ENCODE measurements at places on chromosomes 11 and 22.

DNA sequence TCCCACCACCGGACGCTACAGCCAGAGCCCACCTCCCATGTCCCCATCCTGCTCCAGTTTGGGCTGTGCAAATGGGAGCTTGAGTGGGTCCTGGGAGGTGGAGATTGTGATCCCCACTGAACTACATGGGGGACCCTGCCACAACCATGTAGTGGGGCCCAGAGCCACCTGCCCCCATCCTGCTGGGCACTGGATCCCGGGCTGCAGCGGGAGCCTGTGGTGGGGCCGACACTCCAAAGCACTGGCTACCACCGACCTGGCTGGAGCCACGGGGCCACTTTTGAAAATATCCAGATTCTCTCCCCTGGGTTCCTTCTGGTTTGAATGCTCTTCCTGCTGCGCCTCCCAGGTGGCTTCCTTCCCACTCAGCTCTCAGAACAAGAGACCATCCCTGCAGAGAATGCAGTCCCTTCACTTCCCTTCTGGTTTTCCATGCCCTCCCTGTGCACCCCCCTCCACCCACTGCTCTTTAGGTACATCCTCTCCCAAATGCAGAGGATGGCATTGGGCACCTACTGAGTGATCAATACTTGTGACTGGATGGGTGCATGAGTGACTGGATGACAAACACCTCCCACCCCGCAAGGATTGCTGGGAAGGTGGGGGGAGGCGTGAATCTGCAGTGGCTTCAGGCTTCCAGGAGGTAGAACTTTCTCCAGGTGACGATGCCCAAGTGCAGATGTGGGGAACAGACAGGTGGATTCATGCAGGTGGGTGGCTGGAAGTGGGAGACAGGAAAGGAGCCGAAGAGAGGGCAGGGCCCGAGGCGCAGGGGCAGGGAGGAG is 846 bp upstream of the UNC93B1 start:
- DNase-seq = no peak

GRCh38 chr11:13215149-13215548 is 62.4 kb upstream of the BMAL1 start:
- no peak for DNase-seq

DNA sequence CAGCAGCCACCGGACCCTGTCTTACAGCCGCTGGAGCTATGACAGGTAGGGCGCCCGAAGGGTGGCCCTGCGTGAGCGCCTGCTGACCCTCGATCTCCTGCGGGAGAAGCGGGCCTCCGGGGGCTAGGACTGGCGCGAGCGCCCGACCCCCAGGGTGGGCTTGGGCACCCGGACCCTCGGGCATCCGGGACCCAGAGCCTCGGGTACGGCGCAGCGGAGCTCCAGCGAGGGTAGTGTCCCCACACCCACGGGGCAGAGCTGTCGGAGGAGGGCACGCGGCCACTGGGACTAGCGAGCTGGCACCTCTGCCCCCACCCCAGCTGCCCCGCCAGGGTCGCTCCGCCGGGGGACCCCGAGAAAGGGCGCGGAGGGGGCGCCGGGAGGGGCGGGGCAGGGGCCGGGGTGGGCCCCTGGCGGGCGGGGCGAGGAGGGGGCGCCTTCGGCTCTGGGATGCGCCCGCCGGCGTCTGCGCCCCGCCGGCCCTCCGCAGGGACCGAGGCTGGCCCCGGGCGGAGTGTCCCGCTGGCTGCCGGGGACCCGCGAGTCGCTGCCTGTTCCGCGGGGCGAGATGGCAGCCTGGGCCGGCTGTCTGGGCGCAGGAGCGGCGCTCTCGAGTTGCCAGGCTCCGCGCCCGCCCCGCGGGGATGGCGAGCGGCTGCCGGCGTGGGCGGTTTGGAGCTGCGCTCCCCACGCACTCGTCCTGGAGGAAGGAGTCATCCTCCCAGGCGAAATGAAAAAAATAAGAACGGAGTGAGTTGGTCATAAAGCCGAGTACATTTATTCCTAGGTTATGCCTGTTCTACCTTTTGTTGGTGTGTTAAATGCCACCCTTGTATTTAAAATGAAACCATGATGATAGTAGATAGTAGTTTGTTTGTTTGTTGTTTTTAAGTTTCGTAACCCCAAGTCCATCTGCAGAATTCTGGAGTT is 32.4 kb downstream of the EIF3F start:
- no peak for DNase-seq

DNA sequence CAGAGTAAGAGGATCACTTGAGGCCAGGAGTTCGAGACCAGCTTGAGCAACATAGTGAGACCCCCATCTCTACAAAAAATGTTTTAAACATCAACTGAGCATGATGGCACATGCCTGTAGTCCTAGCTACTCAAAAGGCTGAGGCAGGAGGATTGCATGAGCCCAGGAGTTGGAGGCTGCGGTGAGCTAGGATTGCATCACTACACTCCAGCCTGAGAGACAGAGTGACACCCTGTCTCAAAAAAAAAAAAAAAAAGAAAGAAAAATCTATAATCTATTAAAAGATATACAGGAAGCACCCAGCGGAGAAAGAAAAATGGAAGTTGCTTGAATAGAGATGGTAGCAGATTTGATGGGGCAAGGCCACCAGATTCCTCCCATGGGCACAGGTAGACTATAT is 61.8 kb downstream of the FAM83F start:
- no peak for DNase-seq

DNA sequence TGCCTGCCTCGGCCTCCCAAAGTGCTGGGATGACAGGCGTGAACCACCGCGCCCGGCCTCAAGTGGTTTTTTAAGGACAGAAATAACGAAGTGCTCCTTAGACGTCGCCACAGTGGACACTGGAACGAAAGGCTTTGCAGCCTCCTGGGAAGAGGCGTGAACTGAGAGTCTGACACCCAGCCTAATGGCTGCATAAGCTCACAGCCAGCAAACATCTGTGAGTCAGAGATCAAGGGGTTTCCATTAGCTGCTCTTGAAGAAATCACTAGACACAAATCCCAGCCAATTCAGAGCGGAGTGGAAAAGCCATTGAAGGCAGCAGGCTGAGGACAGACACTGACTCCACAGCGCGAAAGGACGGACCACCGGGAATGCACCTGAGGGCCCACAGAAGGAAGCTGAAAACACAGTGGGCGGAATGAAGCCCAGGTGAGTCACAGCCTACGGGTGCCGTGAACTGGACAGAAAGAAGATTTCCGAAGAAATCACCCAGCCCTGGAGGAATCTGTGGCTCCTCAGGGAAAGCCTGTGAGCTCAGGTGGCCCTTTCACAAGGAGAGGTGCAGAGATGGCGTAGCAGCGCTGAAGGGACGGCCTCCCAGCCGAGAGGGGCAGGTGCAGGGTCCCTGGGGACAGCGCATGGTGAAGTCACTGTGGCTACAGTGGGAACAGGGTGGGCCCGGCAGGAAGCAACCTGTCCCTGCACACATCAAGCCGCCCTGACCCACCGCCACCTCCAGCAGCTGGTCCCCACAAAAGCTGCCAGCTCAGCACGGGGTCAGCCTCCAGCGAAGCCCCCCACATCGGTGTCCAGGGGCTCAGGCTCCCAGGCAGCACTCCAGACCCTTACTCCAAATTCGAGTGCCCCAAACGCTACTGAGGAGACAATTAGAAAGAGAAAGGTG is 11.6 kb downstream of the LMNTD2 start:
- no peak for DNase-seq

- DNase-seq = no peak
These were observed 974.2 kb downstream of the JRKL start for GRCh38 chr11:97364047-97364446.

- no peak for DNase-seq
These were observed 455.8 kb downstream of the LRRC4C start for GRCh38 chr11:41003339-41004282.

GRCh38 chr22:31342389-31343140 is 3.6 kb downstream of the PATZ1 start:
- DNase-seq = no peak

- no peak for DNase-seq
These were observed 862 bp downstream of the TPP1 start for GRCh38 chr11:6618117-6619003.

GRCh38 chr11:899724-900123 is 10.9 kb downstream of the CHID1 start:
- DNase-seq = no peak

DNA sequence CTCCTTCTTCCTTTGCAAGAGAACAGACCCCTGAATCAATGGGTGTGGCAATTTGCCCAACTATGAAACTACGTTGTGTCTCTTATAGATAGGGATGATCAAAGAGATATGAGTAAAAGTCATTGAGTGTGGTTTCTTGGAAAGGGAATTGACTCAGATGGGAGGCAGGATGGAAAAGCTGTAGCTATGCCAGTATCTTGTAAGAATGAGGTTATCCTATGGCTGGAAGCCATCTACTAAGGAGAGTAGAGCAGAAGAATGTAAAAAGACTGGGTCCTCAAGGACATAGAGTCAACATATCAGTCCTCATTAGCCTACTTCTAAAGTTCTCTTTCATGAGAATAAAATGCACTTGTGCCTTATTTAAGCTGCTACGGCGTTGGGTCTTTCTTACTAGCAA is 78.9 kb upstream of the POU2AF2 start:
- no peak for DNase-seq

DNA sequence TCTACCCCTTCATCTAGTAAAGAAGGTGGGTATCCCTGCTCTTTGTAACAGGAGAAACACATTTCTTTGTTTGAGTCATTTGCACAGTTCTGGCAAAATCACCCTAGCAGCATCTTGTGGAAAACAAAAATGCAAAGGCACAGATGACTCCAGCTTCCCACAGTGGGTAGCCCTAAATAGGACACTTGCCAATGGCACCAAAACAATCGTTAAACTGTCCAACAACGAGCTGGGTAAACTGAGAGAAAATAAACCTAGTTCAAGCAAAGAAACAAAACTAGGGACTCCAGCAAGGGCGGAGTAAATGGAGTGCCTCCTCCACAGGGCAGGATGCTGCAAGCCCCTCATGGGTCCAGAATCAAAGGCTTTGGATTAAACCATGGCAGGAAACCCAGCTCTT is 239.5 kb downstream of the NTM start:
- no peak for DNase-seq

- no peak for DNase-seq
These were observed 692.5 kb downstream of the KCNA4 start for GRCh38 chr11:29324328-29324727.

GRCh38 chr22:40410272-40410671 is 39.9 kb downstream of the SGSM3 start:
- DNase-seq = no peak

DNA sequence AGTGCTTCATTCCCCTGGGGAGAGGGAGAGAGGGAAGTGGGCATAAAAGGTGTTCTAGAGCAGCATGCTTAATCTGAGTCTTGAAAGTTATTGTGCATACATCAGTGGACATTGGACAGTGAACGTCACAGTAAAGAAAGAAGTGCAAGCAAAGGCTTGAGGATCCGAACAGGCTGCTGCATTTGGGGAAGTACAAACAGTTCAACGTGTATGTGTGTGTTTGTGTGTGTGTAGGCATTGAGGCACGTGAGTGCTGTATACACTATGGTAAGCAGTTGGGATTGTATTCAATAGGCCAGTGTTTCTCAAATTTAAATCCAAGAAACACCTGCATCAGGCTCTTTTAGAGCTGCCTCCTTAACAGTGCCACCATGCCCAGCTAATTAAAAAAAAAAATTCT is 10.4 kb upstream of the EIF3M start:
- no peak for DNase-seq

DNA sequence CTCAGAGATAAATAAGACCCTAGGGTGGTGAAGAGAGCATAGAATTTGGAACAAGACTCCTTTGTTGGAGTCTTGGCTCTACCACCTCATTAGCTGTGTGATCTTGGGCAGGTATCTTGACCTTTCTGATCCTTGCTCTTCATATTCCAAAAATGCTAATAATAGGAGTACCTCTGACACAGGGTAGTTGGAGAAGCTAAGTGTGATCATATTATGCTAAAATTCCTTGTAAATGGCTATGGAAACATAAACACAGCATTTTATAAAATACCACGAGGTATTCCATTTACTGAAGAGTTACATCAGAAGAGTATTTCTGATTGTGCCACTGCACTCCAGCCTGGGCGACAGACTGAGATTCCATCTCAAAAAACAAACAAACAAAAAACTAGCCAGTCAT is 9.4 kb downstream of the PTPRJ start:
- DNase-seq = no peak

- DNase-seq = no peak
These were observed 59.9 kb upstream of the FGF3 start for GRCh38 chr11:69878927-69879728.

- no peak for DNase-seq
These were observed 12.2 kb downstream of the HPS5 start for GRCh38 chr11:18309691-18310090.

- DNase-seq = no peak
These were observed 282.2 kb upstream of the ARHGAP42 start for GRCh38 chr11:100404907-100405306.

Data from RPMI8226 (cell line).